Epithelial cell of umbilical artery (primary cell): ENCODE measurements at places on chromosomes 1 and 21. TPM values are rescaled to one million over a fixed set of nuclear protein-coding genes. Genes with fewer than 3 reads are reported as not detected.

KCNJ15 gene
- total RNA-seq: 0.32 and 0.46 TPM in 2 replicates

MMEL1 gene
- total RNA-seq: 1.5 and 3.9 TPM in 2 replicates

LCE1E gene
- not detected in 2 replicates for total RNA-seq

PGBD5 gene
- under 0.01 TPM in 1 of 2 replicates, not detected in the other for total RNA-seq

PRRX1 gene
- 0.32 and 6.8 TPM in 2 replicates for total RNA-seq

HSPG2 gene
- 507 and 1,288 TPM in 2 replicates for total RNA-seq

PIGK gene
- 28.9 and 58.4 TPM in 2 replicates for total RNA-seq

TNFAIP8L2 gene
- not detected in 2 replicates for total RNA-seq

SH2D1B gene
- total RNA-seq: not detected in 2 replicates

ETV3L gene
- not detected in 2 replicates for total RNA-seq

KCNE2 gene
- not detected in 2 replicates for total RNA-seq

CAP1 gene
- total RNA-seq: 377 and 431 TPM in 2 replicates

ACTN2 gene
- 0.32 TPM in 1 of 2 replicates, not detected in the other for total RNA-seq

CRB1 gene
- not detected in 2 replicates for total RNA-seq

PLEKHN1 gene
- total RNA-seq: 0.30 and 0.32 TPM in 2 replicates

LIPI gene
- not detected in 2 replicates for total RNA-seq

C1orf115 gene
- 15.3 and 48.3 TPM in 2 replicates for total RNA-seq

LINGO4 gene
- total RNA-seq: not detected in 2 replicates

NCAM2 gene
- 0.97 and 1.4 TPM in 2 replicates for total RNA-seq

YIPF1 gene
- 20.8 and 25.1 TPM in 2 replicates for total RNA-seq

MATN1 gene
- under 0.01 TPM in 1 of 2 replicates, not detected in the other for total RNA-seq

APCS gene
- total RNA-seq: not detected in 2 replicates

GTF2B gene
- total RNA-seq: 47.1 and 58.1 TPM in 2 replicates

AMY1A gene
- not detected in 2 replicates for total RNA-seq

PODN gene
- 0.30 and 0.65 TPM in 2 replicates for total RNA-seq

MRPL9 gene
- total RNA-seq: 116 and 130 TPM in 2 replicates

MUL1 gene
- total RNA-seq: 22.4 and 27.5 TPM in 2 replicates

PROK1 gene
- not detected in 2 replicates for total RNA-seq

ANGPTL3 gene
- total RNA-seq: not detected in 2 replicates

FAM151A gene
- not detected in 2 replicates for total RNA-seq

ZNF593OS gene
- not detected in 2 replicates for total RNA-seq

SLC6A17 gene
- total RNA-seq: under 0.01 TPM in 1 of 2 replicates, not detected in the other

RXFP4 gene
- total RNA-seq: not detected in 2 replicates

MTARC1 gene
- total RNA-seq: 1.3 and 2.3 TPM in 2 replicates

AADACL3 gene
- not detected in 2 replicates for total RNA-seq

LGR6 gene
- not detected in 2 replicates for total RNA-seq

PDC gene
- not detected in 2 replicates for total RNA-seq

ARL8A gene
- 21.8 and 39.2 TPM in 2 replicates for total RNA-seq

FMN2 gene
- total RNA-seq: not detected in 2 replicates

LRRC8B gene
- total RNA-seq: 3.9 and 14.9 TPM in 2 replicates

COL11A1 gene
- total RNA-seq: 0.65 and 2.3 TPM in 2 replicates

NIT1 gene
- total RNA-seq: 9.7 and 14.7 TPM in 2 replicates

CELA2B gene
- total RNA-seq: not detected in 2 replicates

TRIM17 gene
- total RNA-seq: not detected in 2 replicates

AMY1C gene
- not detected in 2 replicates for total RNA-seq

RIPK4 gene
- total RNA-seq: not detected in 2 replicates
